ENCODE measurements at places on chromosomes 4 and X.

- no peak for DNase-seq
These were observed 24.6 kb upstream of the MOB1B start for GRCh38 chr4:70877556-70877955.

- DNase-seq, result no peak
These were observed 62.6 kb upstream of the TEX13D start for GRCh38 chrX:124269881-124270280.

- no peak for DNase-seq
These were observed 19.7 kb downstream of the CPEB2 start for GRCh38 chr4:15021946-15022345.

DNA sequence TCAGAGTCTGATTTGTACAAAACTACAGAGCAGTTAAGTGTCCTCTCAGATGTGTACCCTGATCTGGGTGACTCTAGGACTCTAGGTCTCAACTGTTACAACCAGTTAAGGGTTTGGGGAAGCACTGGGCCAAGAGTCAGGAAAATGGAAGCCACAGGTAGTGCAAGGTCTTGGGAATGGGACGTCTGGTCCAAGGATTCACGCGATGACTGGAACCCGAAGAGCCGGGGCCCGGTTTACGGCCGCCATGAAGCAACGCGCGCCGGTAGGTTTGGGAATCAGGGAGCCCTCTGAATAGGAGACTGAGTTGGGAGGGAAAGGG lies 321 bp upstream of the HPRT1 start:
- no peak for DNase-seq

GRCh38 chr4:111761531-111761930 lies 383.7 kb upstream of the FAM241A start:
- no peak for DNase-seq

DNA sequence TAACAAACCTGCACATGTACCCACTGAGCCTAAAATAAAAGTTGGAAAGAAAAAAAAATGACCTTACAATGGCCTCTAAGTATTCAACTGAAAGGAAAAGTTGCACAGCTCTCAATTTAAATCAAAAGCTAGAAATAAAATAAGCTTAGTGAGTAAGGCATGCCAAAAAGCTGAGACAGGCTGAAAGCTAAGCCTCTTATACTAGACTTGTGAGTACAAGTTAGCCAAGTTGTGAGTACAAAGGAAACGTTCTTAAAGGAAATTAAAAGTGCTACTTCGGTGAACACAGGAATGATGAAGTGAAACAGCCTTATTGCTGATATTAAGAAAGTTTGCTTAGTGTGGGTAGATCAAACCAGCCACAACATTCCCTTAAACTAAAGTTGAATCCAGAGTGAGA lies 707.9 kb upstream of the PITX2 start:
- no peak for DNase-seq

DNA sequence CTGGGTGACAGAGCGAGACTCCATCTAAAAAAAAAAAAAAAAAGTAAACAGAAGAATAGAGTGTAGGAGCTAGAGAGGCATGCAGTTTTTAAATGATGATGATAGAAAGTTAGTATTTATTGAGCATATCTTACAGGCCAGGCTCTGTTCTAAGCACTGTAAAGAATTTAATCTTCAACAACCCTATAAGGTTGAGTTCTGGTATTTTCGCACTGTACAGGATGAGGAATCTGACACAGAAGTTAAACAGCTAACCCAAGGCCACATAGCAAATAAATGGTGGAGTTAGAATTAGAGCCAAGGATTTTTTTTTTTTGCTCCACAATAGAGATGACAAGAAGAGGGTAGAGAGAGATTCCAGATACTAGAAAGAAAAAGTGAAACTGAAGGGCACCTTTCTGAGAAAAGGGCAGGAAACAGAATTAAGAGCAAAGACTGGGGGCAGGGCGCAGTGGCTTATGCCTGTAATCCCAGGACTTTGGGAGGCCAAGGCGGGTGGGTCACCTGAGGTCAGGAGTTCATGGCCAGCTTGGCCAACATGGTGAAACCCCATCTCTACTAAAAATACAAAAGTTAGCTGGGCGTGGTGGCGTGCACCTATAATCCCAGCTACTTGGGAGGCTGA lies 56.1 kb downstream of the KLHL5 start:
- no peak for DNase-seq

DNA sequence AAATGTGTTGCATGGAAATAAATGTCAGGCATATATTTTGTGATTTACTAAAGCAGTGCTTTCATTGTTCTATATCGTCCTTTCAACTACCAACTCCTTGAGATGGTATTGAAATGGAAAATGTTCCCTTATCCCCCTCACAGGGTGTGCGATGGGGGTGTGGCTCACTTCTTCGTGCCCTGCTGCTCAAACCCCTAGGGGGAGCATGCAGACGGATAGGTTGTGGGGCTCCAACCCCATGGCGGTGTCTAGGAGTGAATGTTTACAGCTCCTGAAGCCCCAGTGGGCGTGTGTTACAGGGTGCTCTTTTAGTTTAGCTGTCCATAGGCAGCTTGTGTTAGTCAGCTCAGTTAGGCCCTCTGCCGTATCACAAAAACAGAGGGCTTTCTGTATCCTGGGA lies 287.7 kb upstream of the EMCN start:
- no peak for DNase-seq

DNA sequence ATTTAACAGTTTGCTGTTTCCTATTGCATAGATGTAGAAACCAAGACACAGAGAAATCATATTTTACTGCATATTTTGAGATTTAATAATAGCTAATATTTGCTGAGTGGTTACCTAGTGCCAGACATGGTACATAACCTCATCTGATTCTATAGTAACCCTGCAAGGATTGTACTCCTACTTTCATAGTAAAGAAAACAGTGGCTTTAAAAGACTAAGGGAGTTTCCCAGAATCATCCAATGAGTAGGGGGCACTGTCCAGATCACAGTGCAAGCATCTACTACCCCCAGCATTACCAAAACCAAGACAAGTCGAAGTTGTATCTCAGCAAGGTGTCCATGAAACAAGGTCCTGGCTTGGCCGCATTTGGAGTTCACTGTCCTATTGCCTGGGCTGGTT lies 224.5 kb upstream of the TENM3 start:
- no peak for DNase-seq

DNA sequence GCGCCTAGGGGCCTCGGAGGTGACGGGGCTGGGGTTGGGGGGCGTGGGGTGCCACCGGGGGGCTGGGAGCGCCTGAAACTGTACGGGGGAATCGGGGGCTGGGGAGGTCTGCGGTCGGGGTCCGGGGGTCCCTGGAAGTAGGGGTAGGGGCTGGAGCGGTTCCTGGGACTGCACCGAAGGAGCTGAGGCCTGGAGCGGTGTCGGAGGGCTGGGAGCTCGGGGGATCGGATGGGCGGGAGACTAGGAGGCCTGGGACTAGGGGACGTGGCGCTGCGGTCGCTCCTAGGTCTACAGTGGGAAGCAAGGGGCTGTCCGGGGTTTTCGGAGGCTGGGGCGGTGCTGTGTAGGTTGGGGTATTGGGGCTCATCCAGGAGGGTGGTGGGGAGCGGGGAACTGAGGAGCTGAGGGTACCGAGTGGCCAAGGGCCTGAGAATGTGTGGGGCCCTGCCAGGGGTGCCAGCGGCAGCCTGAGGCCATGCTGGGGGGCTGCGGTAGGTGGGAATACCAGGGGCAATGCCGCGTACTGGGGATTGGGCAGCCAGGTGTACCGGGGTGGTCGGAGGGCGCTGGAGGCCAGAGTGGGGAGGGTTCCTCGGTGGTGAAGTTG lies 562 bp downstream of the AKAP17A start:
- DNase-seq, result no peak

- DNase-seq, result no peak
These were observed 127.8 kb downstream of the ANOS1 start for GRCh38 chrX:8604131-8604530.

DNA sequence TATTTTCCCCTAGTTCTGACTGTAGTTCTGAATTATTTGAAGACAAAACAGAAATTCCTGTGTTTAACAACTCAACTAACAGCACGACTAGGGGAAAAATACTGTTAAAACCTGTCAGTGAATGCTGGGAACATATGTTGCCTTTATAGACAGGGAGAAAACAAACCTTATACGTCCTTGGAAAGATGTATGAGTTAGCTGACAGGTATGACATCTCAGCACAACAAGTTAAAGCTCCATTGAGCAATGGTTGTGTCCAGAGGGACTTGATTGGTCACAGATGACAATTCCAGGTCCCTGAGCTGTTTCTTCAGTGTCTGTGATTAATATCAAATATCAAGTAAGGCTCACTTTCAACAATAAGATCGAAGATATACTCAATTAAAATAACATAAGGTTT lies 58.2 kb upstream of the DDIT4L start:
- no peak for DNase-seq

DNA sequence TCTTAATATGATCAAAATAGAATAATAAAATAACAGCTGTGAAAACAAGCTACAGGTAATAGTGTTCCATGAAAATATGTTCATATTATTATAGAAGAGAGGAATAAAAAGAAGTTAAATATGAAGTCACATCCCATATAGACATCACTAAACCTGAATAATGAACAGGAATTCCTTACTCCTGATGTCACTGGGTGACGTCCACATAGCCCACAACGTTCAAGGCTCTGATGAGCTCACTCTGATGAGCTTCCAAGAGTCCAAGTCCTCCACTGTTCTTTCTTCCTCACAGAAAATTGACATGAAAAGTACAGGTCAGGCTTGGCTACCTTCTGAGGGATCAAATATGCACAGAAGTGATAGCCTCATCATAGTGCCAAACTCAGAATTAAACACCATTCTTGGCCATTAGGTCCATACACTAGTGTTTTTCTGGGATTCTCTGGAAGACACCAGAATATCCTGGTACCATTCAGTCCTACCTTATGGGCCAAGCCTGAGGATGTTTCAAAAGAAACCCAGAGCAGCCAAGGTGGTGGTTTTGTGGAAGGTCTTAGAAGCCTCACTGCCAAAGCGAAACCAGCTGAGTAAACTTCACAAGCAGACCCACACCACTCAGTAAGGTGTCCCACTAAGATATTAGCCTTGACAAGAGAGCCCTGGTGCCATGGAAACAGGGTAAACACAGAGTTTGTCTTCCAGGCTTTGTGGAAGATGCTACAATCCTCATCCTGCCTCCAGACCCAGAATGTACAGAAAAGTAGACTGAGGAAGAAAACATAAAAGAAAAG lies 138.4 kb upstream of the HHIP start:
- DNase-seq, result no peak

DNA sequence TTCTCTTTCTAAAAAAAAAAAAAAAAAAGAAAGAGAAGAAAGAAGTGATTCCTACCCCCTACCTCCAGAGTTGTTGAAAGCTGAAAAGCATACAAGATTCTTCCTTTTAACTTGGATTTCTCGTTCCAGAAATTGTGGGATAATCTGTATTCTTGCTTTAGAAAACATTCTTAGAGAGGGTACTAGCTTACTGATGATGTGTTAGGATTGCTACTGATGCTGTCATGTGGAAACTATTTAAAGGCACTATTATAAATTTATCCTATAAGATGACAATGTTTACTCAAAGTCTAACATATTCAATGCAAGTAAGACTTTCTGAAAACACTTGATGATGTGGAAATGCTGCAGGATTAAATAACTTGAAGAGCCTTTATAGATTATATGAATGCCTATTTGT lies 204.0 kb upstream of the PUDP start:
- DNase-seq, result no peak

GRCh38 chr4:39330353-39330752 lies 35.8 kb downstream of the RFC1 start:
- no peak for DNase-seq

GRCh38 chr4:135966936-135967335 lies 1565.4 kb downstream of the PCDH18 start:
- no peak for DNase-seq

DNA sequence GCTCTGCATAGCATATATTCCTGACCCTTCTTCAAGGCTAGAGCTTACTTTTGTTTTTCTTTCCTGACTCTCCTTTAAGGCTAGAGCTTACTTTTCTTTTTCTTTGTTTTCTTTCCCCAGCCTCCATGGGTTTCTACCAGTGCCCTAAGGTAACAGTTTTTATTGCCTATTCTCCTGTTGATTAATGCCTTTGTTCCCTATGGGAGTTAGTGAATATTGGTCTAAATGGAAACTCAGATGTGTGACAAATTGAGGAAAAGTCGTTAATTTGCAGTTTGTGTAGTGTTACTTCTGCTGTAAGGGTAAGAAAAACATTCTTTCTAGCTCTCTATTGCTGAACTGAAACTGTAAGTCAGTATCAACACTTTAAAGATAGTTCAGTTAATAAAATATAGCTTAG lies 358.7 kb downstream of the IL15 start:
- no peak for DNase-seq

- no peak for DNase-seq
These were observed 7.2 kb upstream of the NEUROG2 start for GRCh38 chr4:112523008-112523721.

- no peak for DNase-seq
These were observed 96.7 kb upstream of the MXRA5 start for GRCh38 chrX:3443184-3443583.

DNA sequence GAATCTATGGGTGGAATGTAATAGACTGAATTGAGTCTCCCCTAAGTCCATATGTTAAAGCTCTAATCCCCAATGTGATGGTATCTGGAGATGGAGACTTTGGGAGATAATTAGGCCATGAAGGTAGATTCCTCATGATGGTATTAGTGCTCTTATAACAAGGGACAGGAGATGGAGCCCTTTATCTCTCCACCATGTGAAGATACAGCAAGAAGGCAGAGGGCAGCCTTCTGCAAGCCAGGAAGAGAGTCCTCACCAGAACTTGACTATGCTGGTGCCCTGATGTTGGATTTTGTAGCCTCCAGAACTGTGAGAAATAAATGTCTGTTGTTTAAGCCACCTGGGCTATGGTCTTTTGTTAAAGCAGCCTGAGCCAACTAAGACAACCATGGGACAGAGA lies 76.4 kb upstream of the F8A3 start:
- DNase-seq, result no peak

DNA sequence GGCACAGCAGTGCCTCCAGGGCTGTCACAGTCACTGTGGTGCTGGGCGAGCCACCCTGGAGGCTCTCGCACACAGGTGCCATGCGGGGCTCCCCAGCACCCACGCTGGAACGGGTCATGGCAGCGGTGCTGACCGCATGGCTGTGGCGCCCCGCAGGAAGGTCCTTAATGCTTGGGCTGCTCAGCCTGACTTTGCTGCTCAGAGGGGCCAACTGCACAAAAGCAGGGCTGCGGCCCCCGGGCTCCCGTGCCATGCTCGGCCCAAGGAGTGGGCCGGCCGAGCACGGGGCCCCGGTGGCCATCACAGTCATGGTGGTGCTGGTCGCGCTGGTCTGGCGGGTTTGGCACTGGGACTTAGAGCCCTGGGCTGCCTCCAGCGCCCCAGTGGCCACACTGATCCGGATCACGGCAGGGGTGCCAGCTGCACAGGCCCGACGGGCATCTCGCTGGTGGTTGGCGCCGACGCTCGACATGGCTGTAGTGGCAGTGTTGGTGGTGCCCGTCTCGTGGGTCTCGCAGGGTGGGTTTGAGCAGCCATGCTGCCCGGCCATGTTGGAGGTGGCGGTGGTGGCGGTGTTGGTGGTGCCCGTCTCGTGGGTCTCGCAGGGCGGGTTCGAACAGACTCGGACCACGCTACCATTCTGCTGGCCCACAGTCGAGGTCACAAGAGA lies 10.2 kb upstream of the RENBP start:
- no peak for DNase-seq

- DNase-seq, result no peak
These were observed 121.8 kb downstream of the FHIP1A start for GRCh38 chr4:151530783-151531182.

- DNase-seq, result no peak
These were observed 54.9 kb downstream of the WDR19 start for GRCh38 chr4:39237179-39237578.
